ENCODE measurements at places on chromosomes 5 and 9.

- no peak for DNase-seq
Measured at GRCh38 chr5:55636177-55636576, 75.9 kb downstream of the SLC38A9 start.

GRCh38 chr9:7370988-7371387, 428.6 kb downstream of the DMAC1 start:
- DNase-seq: no peak

DNA sequence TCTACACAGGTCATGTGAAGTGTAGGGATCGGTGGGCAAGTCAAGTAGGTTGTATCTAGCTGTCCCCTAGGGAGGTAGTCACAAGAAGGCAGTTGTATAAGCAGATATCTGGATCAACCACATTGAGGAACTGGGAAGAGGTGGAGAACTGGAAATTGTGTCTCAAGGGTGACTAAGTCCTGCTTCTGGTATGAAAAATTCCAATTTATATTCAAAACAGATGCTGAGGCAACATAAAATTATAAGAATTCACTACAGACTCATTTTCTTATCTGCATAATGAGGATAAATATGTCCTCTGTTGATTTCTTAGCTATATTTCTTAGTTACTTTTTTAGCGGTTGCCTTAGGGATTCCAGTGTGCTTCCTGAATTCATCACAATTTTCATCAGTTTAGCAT, 46.8 kb downstream of the GALNT12 start:
- DNase-seq: no peak

DNA sequence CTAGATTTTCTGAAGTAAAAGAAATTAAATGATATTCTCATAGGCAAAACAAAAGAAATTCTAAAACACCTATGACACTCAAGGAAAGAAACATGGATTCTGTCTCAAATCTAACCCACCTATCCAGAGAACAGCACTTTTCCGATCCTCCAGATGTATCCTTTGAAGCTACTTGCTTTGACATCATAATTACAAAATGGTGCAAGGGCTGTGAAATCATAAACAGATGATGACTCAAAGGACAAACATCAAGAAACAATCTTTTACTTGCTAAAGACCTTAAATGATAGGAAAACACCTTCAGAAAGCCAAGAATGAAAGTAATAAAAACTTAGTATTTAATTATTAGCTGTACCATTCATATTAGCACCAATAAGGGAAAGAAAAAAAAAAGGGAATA, 202.6 kb downstream of the DENND1A start:
- no peak for DNase-seq

DNA sequence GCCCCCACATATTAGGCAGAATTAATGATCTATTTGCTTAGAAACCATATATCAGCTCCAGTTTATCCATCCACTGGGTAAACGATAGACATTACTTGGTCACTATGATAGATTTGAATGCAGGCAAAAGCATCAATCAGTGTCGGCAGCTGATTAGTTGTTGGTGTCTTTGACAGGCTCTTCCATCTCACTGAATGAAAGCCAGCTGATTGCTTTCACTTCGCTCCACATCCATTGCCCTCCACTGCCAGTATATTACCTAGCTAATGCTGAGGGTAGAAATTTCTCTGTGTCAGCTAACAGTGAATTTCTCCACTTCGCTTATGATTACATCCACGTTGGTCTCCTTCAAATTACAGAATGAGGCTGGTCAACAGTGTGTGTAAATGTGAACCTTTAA, 821.3 kb upstream of the TYRP1 start:
- no peak for DNase-seq

- no peak for DNase-seq
Measured at GRCh38 chr5:56668996-56669395, 146.4 kb upstream of the MAP3K1 start.

All from stimulated activated CD4-positive, alpha-beta T cell treated with anti-CD3 and anti-CD28 coated beads, Interleukin-1b, Interleukin-23, amount 100 ng/mL, for 1 hour (primary cell).